Right atrium auricular region (tissue), 2 donors: ENCODE measurements at places on chromosomes 7 and 10. TPM values are rescaled to one million over a fixed set of nuclear protein-coding genes. Genes with fewer than 3 reads are reported as not detected.

The SPOCK2 gene
- total RNA-seq, result 19.3 TPM

The SHOC2 gene
- 32.9 TPM for total RNA-seq

The GTPBP4 gene
- total RNA-seq, result 14.4 TPM

The MCM10 gene
- 0.15 TPM for total RNA-seq

The LUC7L2 gene
- total RNA-seq, result 35.0 TPM

The MKX gene
- total RNA-seq, result 0.63 TPM

The ECHDC3 gene
- total RNA-seq, result 223 TPM

The OAT gene
- 49.8 TPM for total RNA-seq

The TAS2R3 gene
- total RNA-seq, result not detected

The SH2D4B gene
- not detected for total RNA-seq

The ACBD7 gene
- total RNA-seq, result not detected

The IFIT3 gene
- total RNA-seq, result 6.3 TPM

The EBLN1 gene
- total RNA-seq, result not detected

The ENKUR gene
- not detected for total RNA-seq

The INSYN2A gene
- total RNA-seq, result 0.11 TPM

The SMO gene
- 4.7 TPM for total RNA-seq

The VIM gene
- total RNA-seq, result 1,022 TPM

The NRCAM gene
- 0.93 TPM for total RNA-seq

The CROT gene
- 6.1 TPM for total RNA-seq

The TMED4 gene
- 113 TPM for total RNA-seq

The VWDE gene
- total RNA-seq, result 14.4 TPM

The CCDC172 gene
- not detected for total RNA-seq

The GIMAP7 gene
- 12.9 TPM for total RNA-seq

The H2BK1 gene
- not detected for total RNA-seq

The PAPSS2 gene
- total RNA-seq, result 13.4 TPM

The BHLHA15 gene
- 0.83 TPM for total RNA-seq

The CPXM2 gene
- total RNA-seq, result 8.3 TPM

The MMD2 gene
- total RNA-seq, result 0.19 TPM

The HACD1 gene
- 143 TPM for total RNA-seq

The TSPAN13 gene
- total RNA-seq, result 5.1 TPM

The HMX2 gene
- not detected for total RNA-seq

The SLC26A3 gene
- total RNA-seq, result not detected

The WNT8B gene
- total RNA-seq, result not detected

The OPN1SW gene
- not detected for total RNA-seq

The PPP1R3C gene
- total RNA-seq, result 250 TPM

The TYSND1 gene
- 4.9 TPM for total RNA-seq

The GPR158 gene
- not detected for total RNA-seq

The LYZL2 gene
- total RNA-seq, result not detected

The GPNMB gene
- 137 TPM for total RNA-seq

The ACTL6B gene
- total RNA-seq, result not detected

The NPY gene
- total RNA-seq, result not detected

The UNCX gene
- total RNA-seq, result not detected

The HOXA10 gene
- total RNA-seq, result not detected

The LIPK gene
- not detected for total RNA-seq

The ZNF488 gene
- not detected for total RNA-seq

The HTR7 gene
- total RNA-seq, result 0.33 TPM

The OPN4 gene
- total RNA-seq, result 0.19 TPM

The CUX1 gene
- total RNA-seq, result 94.4 TPM

The TMEM236 gene
- 0.90 TPM for total RNA-seq

The VPS37D gene
- 1.6 TPM for total RNA-seq

The CLDN15 gene
- total RNA-seq, result 16.5 TPM
